Astrocyte (in vitro differentiated cells and primary cell): ENCODE measurements at places on chromosomes 11 and 22.
A peak's percentile ranks its signal among the peaks of the same experiment; 100 is the strongest.

GRCh38 chr22:50084080-50084477 is 1.1 kb downstream of the MLC1 start:
- no peak overlapping the region for H3K27ac ChIP-seq
- DNase-seq, result no peak
- H3K36me3 ChIP-seq, result no peaks in the 10 kb centered on the region
- peaks cover 4% of the 10 kb centered on the region for H3K4me1 ChIP-seq

DNA sequence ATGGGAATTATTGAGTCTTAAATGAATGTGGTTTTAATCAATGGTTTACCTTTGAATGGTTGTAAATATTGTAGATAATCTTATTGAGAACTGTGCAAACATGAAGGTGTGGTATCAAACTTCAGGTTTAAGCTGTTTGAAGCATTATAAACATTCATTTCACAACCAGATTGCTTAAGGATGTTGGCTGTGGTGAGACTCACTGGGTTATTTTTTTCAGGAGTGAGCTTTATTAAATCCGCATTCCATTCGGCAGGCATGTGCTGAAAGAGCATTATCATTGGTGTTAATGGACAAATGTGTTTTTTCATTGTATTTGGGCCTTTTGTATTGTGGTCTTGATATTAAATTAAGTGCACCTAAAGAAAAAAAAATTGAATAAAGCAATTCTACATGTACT is 9.7 kb downstream of the MMP3 start:
- H3K4me1 ChIP-seq, result peaks cover 6% of the 10 kb centered on the region
- H3K27ac ChIP-seq, result no peak overlapping the region
- no peaks in the 10 kb centered on the region for H3K36me3 ChIP-seq
- no peak for DNase-seq
- H3K4me3 ChIP-seq, result no peak overlapping the region

DNA sequence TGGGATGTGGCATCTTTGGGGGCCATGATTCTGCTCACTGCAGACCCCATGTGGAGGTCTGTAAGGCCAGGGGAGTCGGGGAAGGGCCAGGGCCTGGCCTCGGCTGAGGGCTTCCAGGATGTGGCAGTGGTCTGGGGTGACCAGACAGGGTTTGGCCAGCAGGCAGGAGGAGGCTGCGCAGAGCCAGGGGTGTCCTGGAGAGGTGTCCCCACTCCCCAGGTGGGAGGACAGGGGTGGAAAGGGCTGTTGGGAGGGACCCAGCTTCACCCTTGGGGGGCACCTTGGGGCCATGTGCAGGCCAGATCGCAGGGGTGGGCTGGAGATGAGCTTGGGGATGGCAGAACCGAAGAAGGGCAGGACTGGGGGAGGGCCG is 3.4 kb downstream of the PANX2 start:
- peaks cover 6% of the 10 kb centered on the region for H3K27me3 ChIP-seq
- no peak overlapping the region for H3K4me3 ChIP-seq
- H3K4me1 ChIP-seq, result no peaks in the 10 kb centered on the region
- H3K27ac ChIP-seq, result no peak overlapping the region
- no peaks in the 10 kb centered on the region for H3K36me3 ChIP-seq
- DNase-seq, result no peak

GRCh38 chr11:102985850-102986249 is 30.3 kb upstream of the MMP13 start:
- H3K27me3 ChIP-seq, result no peaks in the 10 kb centered on the region
- H3K4me3 ChIP-seq, result no peak overlapping the region
- no peak overlapping the region for H3K27ac ChIP-seq
- H3K36me3 ChIP-seq, result no peaks in the 10 kb centered on the region
- H3K4me1 ChIP-seq, result peaks cover 15% of the 10 kb centered on the region

DNA sequence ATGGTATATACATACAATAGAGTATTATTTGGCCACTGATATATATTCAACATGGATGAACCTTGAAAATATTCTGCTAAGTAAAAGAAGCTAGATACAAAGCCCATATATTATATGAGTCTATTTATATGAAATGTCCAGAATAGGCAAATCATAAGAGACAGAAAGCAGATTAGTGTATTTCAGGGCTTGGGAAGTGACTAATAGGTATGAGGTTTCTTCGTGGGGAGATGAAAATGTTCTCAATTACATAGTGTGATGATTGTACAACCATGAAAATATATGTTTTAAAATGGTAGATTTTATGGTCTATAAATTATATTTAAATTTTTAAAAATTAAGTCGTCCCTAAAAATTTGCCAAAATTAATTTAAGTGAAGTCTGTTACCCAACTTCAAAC is 92.2 kb downstream of the STK33 start:
- DNase-seq, result peak; percentile 33
- no peak overlapping the region for H3K4me3 ChIP-seq
